ENCODE measurements at places on chromosomes 5 and 9.

DNA sequence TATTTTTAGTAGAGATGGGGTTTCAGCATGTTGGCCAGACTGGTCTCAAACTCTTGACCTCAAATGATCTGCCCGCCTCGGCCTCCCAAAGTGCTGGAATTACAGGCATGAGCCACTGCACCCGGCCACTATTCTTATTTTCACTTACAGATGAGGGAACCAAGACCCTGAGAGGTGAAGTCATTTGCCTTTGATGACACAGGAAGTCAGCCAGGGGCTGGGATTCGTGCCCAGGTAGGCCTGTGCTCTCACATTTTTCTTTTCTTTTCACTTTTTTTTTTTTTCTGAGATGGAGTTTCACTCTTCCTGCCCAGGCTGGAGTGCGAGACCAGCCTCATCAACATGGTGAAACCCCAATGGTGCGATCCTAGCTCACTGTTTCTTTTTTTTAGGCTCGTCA, 22.2 kb downstream of the ENG start:
- DNase-seq: no peak

DNA sequence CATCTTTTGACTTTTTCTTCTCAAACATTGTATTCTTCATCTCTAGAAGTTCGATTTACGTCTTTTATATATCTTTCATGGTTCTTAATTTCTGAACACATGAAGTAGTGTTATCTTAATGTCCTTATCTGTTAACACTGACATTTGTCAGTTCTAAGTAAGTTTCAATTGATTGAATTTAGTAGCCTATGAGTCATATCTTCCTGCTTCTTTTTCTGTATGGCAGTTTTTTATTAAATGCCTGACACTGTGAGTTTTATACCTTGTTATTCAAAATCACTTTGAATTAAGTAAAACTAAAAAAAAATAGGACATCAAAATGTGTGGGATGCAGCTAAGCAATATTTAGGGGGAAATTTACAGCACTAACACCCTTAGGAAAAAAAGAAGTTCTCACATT, 707.0 kb upstream of the ACO1 start:
- peak; percentile 7 for DNase-seq

DNA sequence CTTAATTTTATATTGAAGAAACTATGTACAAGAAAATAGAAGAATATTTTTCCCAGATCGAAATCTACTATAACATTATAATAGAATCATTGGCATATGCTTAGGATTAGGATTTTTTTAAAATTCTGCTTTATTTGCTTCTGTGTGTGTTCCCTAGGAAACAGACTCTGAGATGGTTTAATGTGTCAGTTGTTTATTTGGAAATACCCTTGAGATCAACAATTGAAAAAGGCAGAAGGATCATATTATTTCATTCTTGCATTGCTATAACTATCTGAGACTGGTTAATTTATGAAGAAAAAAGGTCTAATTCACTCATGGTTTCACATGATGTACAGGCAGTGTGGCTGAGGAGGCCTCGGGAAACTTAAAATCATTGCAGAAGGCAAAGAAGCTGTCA, 622.6 kb downstream of the PRR16 start:
- no peak for DNase-seq

DNA sequence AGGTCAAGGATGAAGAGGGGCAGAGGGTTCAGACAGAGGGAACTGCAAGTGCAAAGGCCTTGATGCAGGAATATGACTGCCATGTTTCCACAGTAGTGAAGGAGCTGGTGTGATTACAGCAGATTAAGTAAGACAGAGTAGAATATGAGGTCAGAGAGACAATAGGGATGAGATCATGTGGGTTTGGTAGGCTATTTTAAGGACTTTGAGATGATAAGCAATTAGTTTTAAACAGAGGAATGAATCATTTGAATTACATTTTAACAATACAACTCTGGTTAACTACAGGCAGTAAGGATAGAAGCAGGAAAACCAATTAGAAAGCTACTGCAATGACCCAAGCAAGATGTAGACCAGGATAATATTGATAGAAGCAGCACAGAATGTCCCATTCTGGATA, 7.7 kb downstream of the CENPK start:
- DNase-seq: no peak

- no peak for DNase-seq
Measured at GRCh38 chr9:114303977-114304376, 18.9 kb upstream of the ORM1 start.

DNA sequence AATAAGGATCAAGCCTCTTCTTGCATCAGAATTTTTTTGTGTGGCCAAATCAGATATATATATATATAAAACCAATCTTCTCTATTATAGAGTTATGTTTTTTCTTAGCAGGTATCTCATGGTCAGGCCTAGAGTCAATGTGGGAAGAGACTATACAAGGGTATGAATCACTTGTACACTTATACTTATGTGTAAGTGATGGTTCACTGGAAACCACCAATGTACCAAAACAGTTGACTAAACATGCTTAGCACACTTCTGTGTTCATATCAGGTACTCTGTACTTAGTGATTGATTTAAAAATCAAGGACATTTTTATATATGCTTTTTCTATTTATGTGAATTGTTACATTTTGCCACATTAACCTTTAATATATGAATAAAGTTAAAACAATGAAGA, 92.6 kb downstream of the CWC27 start:
- DNase-seq: no peak

- DNase-seq: no peak
Measured at GRCh38 chr9:71758785-71759184, 9.5 kb downstream of the CEMIP2 start.

GRCh38 chr9:120014796-120015195, 565.2 kb downstream of the CDK5RAP2 start:
- DNase-seq: no peak

DNA sequence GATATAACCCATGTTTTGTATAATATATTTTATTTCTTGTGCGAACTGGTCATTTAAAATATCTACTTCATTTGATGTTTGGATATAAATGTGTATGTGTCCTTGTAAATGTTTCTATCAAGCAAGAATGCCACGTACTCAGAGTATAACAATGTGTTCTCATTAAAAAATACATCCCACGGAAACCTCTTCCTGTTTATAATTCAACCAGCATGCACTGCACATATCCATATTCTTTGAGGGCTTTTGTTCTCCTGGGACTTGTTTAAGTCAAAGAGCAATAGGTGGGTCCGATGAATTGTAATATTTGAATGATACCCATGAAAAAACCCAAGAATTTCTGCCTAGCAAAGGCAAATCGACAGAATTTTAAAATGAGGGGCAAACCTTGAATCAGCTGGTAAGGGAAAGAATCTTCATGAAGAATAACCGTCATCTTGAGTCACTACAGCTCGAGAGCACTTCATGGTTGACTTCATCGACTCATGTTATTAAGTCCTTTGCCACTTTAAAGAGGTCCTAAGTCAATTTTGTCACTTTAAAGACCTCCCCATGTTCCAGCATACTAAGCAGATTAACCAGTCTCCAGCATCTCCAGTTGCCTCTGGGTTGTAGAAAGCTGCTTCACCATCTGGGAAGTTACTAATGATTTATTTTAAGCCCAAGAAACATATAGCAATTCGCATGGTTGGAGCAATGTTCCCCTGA, 80.6 kb downstream of the NPR3 start:
- DNase-seq: no peak

GRCh38 chr9:72524820-72525540, 3.6 kb downstream of the TMC1 start:
- peak; percentile 64 for DNase-seq

DNA sequence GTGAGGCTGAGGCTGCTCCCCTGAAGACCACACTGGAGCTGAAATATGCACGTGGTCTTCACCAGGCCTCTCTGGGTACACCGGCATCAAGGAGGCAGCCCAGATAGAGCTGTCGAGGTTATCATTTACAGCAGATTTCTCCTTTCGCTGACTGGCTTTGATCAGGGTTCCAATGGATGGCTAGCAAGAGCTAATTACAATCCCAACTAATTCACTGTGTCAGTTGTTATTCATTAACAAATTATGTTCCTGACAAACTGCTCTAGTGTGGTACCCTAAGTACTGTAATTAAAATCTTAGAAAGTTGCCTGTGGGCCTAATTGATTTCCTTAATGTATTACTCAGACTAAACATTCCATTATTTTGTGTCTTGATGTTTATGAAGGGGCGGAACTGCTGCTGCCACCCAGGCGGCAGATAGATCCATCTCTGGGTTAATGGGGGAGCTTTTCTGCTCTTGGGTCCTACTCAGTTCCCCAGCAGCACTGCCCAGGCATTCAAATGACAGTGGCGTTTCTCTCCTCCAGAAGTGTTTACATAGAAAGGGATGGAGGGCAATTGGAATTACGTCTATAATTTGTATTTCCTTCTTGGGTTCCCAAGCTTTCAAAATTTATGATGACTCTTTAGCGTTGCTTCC, 71.7 kb upstream of the RAD23B start:
- no peak for DNase-seq

DNA sequence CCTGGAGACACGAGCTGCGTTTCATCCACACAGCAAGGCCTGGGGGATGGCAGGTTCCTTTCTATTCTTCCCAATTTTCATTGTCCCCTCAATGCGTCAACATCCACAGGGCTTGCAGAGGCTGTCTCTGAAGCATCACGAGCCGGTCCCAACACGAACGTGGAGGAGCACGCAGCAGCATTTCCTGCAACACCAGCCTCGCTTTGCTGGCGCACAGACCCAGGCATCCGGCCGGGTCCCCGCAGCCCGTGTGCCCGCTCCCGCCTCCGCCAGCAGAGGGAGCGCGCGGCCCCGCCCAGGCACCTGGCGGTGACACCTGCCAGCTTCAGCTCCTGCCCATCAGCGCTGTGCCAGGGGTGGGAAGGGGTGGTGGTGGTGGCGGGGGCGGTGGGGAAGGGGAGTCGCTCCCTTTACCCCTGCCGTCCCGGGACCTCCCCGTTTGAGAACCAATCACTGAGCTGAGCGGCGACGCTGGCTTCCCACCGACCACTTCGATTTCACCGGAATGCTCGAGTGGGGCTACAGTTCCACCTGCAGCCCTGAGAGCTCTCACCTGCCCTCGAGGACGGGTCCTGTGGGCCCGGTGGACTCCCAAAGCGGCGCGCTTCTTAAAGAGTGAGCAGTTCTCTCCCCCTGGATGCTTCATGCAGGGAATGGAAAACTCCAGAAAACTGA, 464.5 kb downstream of the ICE1 start:
- DNase-seq: peak; percentile 69

GRCh38 chr9:89813482-89813881, 208.7 kb downstream of the GADD45G start:
- DNase-seq: no peak

GRCh38 chr5:119966028-119966427, 336.7 kb downstream of the FAM170A start:
- DNase-seq: no peak

GRCh38 chr9:127679506-127679905, 27.3 kb upstream of the CFAP157 start:
- no peak for DNase-seq

- no peak for DNase-seq
Measured at GRCh38 chr9:81694541-81694940, 5.2 kb upstream of the TLE1 start.

DNA sequence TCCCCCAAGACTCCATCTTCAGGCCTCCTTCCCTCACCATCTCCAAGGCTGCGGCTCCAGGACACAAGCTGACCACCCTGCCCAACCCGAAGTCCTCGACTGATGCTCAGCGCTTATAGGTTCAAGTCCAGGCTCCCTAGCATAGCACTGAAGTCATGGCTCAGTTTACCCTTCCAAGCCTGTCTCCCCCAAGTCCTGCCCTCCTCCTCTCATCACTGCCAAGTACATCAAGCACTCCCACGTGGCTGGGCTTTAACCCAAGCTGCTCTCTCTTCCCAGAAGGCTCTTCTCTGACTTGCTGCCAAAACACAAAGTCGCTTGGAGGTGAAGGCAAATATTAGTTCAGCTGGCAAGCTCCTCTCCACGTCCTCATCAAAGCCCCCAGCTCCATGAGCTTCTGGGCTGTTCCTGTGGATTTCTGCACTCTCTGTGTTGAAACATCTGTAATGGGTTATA, 22.1 kb upstream of the MARCHF6 start:
- no peak for DNase-seq

DNA sequence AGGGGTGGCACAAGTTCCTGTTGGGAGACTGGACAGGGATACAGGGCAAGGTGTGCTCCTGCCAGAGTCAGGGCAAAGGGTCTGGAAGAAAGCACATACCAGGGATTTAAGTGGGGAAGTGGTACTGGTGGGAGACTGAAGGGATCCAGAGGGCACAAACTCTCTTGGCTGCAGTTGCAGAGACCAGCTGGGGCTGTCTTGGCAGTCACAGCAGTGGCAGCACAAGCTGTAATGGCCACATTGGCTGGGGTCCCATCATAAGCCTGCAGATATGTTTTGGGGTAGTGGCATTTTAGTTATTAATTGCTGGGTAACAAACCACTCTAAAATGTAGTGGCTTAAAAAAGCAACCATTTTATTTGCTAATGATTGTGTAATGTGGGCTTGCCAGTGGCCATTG, 492.2 kb downstream of the ENC1 start:
- no peak for DNase-seq

DNA sequence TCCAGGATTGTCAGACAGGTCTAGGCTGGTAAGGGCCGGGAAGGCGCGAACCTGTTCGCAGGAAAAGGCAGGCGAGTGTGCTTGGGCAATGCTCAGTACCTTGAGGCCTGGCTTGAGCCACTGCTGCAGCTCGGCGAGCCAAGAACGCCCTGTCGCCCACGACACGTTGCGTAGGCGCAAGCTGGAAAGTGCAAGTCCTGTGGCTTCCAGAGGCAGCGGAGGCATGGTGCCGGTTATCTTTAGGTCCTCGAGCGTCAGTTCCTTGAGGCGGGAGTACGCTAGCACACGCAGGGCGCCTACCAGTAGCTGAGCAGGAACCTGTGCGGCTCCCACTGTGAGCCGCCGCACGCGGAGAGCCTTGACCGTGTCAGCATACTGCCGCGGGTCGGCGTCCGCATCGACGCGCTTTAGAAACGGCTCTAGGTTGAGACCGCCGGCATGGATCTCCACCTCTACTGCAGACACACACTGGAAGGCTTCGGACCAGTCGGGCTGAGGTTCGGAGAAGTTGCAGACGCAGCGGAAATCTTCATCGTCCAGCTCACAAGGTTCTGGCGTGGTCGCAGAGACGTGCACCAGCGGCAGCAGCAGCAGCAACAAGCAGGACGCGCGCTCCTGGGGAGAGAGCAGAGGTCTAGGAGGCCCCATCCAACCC, 482 bp downstream of the CD14 start:
- DNase-seq: peak; percentile 58

- no peak for DNase-seq
Measured at GRCh38 chr9:115777610-115778009, 376.0 kb upstream of the PAPPA start.

- no peak for DNase-seq
Measured at GRCh38 chr9:120919843-120920805, 6.5 kb downstream of the TRAF1 start.

GRCh38 chr5:145585-146323, 45.5 kb upstream of the LRRC14B start:
- no peak for DNase-seq

GRCh38 chr5:25056836-25057235, 412.1 kb upstream of the CDH10 start:
- DNase-seq: no peak
